ENCODE measurements at places on chromosomes 7 and 10.

- no peak for DNase-seq
Measured at GRCh38 chr7:133534816-133535215, 281.9 kb downstream of the EXOC4 start.

GRCh38 chr7:129773871-129774270 lies 162.4 kb downstream of the NRF1 start:
- no peak for DNase-seq

DNA sequence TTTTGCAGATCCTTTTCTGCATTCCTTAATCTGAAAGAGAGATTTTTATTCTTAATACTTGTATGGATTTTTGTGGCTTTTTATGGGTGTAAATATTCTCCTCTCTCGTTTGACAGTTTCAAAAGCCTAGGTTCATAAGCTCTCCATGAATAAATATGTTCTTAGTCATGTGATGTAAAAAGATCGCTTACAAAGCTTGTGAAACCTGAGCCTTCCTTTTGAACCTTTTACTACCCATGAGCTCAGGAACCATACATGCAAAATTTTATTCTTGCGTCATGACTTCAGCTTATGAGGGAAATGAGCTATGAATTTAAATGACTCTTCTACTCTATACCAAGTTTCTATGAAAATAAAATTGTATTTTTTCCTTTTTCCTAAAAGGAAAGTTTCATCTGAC lies 98.7 kb downstream of the POLL start:
- no peak for DNase-seq

DNA sequence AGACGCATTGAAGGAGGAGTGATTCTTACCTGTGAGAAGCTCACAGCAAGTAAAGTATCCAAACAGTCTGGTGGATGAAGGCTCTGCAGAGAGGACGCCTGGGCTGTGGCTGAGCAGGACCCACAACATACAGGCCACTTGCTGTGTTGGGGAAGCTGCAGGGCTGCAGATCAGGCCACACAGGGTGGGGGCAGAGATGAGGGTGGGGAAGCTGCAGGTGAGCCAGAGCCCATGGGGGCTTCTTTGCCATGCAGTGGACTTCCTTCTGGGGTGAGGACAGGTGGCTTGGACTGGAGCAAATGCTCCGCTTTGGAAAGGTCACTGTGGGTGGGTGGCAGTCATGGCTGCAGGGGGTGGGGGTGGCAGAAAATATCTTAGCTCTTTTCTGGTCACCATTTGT lies 214.8 kb downstream of the GLRX3 start:
- DNase-seq = no peak

- DNase-seq = no peak
Measured at GRCh38 chr7:26291699-26292538, at the start of gene SNX10. SNX10 (plus strand) TSS chr7:26291862; CDS start chr7:26346443, 54,581 bp downstream.

DNA sequence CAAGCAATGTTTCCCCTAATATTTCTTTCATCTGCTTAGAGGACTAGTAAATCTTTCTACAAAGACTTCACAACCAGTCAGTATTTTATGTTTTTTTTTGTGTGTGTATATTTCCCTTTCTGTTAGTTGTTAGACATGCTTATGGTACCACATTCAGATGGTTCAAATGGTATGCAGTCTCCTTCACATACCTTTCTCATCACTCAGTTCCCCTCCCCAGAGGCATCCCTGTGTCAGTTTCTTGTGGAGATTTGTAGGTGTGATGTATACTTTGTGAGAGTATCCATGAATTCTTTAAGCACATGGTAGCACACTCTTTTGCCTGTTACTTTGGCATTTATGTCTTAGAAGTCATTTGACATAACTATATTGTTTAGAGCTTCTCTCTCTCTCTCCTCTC lies 4.4 kb downstream of the ZNF485 start:
- no peak for DNase-seq

All from activated naive CD4-positive, alpha-beta T cell (primary cell).